ENCODE measurements at places on chromosomes 7 and 10.

DNA sequence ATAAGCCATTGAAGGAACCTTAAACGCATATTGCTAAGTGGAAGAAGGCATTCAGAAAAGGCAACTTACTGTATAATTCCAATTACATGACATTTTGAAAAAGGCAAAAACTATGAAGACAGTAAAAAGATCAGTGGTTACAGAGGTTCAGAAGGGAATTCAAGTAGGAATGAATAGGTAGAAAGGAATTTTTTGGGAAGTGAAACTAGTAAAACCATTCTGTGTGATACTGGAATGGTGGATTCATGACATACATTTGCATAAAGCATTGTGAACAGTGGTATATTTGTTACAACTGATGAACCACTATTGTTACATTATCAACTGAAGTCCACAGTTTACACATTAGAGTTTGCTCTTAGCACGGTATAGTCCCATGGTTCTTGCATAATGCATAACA lies 114.2 kb upstream of the GPR22 start:
- no peak for DNase-seq

- no peak for DNase-seq
Measured at GRCh38 chr10:32961895-32962369, 3.9 kb upstream of the ITGB1 start.

GRCh38 chr7:20798694-20799121 lies 12.0 kb upstream of the SP8 start:
- no peak for DNase-seq

- DNase-seq: no peak
Measured at GRCh38 chr10:77004917-77005564, 632.6 kb downstream of the KCNMA1 start.

DNA sequence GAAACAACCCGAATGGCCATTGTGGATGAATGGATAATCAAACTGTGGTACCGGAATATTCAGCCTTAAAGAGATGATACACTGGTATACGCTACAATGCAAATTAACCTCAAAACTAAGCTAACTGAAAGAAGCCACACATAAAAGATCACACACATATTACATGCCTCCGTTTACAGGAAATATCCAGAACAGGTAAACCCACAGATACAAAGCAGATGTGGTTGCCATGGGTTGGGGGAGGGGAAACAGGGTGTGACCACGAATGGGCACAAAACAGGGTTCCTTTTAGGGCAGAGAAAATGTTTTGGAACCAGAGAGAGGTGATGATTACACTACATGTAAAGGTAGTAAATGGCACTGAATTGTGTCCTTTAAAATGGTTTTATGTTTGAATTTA lies 16.6 kb downstream of the ESYT2 start:
- DNase-seq: no peak

- DNase-seq: no peak
Measured at GRCh38 chr7:133001727-133002126, 80.2 kb downstream of the CHCHD3 start.

- DNase-seq: no peak
Measured at GRCh38 chr10:100890141-100890672, 22.6 kb upstream of the SLF2 start.

DNA sequence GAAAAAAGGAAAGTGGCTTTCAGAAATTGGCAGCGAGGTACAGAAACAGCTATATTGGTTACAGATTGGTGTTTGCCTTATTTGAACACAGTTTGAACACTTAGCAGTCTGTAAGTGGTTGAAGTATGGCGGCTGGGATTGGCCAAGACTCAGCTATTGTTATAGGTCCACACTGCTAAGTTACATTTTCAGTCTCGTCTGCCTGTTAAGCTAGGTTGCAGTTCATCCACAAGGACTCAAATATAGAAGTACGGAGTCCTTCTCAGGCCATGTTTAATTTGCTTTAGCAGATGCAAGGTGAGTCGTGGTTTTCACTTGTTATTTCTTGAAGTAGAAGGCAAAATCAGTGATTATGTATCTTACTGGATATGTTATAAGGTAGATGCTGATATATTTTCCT lies 73.1 kb downstream of the STK31 start:
- DNase-seq: no peak

DNA sequence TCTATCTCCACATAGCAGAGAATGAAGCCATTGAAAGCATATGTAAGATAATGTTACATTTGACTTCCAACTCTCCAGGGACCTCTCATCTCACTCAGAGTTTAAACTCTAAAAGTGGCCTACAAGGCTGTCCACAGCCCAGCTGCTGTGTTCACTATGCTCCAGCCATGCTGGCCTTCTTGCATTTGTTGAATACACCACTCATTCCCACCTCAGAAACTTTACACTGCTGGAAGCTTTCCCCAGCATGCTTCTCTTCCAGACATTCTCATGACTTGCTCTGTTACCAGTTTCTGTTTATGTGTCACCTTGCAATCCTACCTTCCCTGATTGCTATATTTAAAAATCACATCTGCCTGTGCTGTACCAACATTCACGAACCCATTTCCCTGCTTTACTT lies 167.2 kb downstream of the WNT2 start:
- no peak for DNase-seq

GRCh38 chr10:130037169-130037661 lies 73.1 kb upstream of the EBF3 start:
- DNase-seq: no peak

DNA sequence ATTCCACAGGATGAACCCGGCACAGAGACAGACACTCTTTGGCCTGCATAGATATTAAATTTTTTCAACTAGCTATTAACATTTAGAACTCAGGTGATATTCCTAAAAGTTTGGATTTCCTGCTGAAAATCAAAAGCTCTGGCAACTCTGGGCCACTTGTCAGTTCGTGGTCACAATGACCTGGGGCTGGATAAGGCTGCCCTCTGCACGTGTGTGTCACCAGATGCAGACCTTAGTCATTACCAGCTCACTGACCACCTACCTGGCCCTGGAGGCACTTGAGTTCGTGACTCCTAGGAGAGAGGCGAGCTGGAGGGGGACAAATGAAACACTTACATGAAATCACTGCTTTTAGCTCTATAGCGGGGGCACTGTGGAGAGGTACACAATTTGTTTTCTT lies 126.5 kb downstream of the HIPK2 start:
- no peak for DNase-seq

DNA sequence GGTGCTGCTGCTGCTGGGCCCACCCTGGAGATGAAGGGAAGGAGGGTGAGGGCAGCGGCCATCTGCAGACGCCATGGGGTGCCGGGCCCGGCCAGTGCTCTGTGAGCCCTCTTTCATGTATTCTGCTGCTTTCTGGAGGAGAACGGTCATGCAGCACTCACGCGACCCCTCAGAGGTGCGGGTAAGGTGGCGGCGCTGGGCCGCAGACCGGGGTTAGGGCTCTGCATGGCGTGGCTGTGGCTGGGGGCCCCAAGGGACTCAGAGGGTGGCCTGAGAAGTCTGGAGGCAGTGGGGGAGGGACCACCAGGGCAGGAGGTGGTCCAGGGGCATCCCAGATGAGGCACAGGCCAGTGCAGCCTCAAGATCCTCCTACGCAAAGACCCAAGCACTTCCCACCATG lies 275.5 kb downstream of the ELFN1 start:
- no peak for DNase-seq

DNA sequence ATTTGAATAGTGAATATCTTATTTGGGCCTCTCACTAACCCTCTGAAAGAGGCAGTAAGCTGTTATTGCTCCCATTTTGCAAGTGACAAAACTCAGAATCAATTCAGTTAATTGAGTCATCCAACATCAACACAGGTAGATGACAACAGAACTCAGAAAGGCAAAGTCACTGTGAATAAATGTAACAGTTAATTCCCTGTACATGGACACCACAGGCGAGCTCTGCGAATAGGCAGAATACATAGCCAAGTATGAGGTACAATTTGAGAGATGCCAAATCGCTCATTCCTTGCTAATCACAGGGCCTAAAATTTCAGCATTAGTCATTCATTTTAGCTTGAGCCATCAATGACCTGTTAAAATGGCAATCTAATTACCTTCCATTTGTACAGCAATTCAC lies 52.6 kb upstream of the HECTD2 start:
- no peak for DNase-seq

DNA sequence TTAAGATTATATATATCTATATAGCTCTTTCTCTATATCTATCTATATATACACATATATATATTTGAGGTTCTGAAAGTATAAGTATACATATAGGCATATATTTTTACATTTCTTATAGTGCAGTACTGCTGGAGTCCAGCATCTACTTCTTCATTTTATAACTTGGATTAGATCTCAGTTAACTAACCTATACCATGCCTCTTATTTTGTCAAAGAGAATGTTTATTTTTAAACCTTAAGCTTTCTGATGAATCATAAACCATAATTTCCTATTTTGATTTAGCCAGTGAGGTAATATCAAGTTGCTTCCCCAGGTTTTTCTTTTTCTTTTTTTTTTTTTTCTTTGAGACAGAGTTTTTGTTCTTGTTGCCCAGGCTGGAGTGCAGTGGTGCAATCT lies 8.1 kb downstream of the ZNF32 start:
- DNase-seq: no peak

- no peak for DNase-seq
Measured at GRCh38 chr10:126595160-126595559, 75.3 kb downstream of the C10orf90 start.

Data from stimulated activated CD8-positive, alpha-beta memory T cell treated with anti-CD3 and anti-CD28 coated beads, Interleukin-4, amount 100 ng/mL, for 1 hour (primary cell).